ENCODE measurements at places on chromosomes 16 and 17.

- DNase-seq, result no peak
Observed at GRCh38 chr16:50588276-50588675, 40.1 kb downstream of the NKD1 start.

GRCh38 chr16:57600952-57601580 is 27.4 kb upstream of the ADGRG1 start:
- peak; percentile 9 for DNase-seq

- DNase-seq, result no peak
Observed at GRCh38 chr17:72603420-72604242, 482.8 kb downstream of the SOX9 start.

GRCh38 chr17:33651686-33652085 is 358.6 kb upstream of the ASIC2 start:
- no peak for DNase-seq

- DNase-seq, result no peak
Observed at GRCh38 chr16:52364500-52364899, 182.4 kb downstream of the TOX3 start.

GRCh38 chr16:17149904-17150483 is 320.8 kb downstream of the XYLT1 start:
- DNase-seq, result no peak

DNA sequence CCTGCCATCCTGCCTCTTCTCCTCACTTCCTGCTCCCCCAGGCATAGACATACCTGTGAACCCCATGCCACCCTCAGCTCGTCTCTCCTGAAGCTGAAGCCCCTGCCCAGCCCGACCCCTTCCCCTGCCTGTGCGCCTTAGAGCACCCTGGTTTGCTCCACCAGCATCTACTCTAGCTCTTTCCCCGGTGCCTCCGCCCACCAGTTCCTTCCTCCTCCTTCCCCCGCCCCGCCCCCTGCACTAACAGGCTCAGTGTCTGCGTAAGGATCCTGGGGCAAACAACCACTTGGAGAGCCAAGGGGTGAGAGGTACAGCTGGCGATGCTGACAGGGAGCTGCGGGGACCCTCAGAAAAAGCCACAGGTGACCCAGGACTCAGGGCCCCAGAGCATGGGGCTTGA is 1.9 kb downstream of the GPR142 start:
- DNase-seq, result peak; percentile 75

GRCh38 chr16:74322301-74322710 is 25.7 kb downstream of the PSMD7 start:
- DNase-seq, result no peak

- DNase-seq, result no peak
Observed at GRCh38 chr17:3645310-3645709, 8.8 kb downstream of the CTNS start.

DNA sequence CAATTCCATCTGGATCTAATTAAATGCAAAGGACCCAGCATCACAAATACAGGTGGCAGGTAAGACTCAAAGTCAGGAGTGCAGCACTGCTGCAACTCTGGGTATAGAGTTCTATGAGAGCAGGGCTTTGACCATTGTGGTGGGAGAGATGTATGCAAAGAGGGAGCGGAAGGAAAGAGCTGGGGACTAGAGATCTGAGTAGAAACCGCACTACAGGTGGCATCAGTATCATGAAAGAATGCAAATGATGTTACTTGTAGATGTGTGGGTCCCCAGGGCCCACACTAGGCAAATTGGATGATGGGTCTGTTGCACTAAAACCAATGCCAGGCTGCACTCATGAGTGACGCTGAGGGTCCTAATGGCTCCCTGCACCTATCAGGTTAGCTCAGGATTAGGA is 287.1 kb upstream of the ASIC2 start:
- no peak for DNase-seq

- peak; percentile 52 for DNase-seq
Observed at GRCh38 chr17:66255112-66255511, 25.9 kb upstream of the APOH start.

GRCh38 chr17:45061606-45062205 is 589 bp downstream of the NMT1 start:
- no peak for DNase-seq

DNA sequence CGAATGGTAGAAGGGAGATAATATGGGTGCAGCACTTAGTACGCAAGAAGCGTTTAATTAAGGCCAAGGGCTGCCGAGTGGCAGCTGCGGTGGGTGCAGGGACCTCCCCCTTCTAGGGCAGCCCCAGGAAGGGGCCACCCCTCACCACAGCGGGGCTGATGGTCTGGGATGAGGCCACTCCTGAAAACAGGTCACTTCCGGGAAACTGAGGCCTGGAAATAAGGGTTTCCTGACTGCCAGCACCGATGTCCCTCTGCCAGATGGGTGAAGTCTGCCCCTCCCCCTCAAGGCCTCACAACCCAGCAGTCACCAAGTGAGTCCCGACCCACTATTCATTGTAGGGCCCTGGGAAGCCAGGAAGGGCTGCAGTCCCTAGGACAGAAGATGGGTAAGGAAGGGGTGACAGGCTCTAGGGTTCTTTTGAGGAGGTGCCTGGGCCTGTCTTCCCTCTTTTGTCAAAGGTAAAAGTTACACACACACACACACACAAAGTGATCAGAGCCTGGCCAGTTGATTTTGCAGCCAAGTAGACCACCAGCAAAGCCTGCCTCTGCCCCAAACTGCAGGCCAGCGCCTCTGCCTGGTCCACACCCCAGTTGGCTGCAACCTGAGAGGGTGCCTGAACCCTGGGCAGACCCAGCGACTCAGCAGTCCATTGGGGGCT is 12.5 kb downstream of the SREBF1 start:
- DNase-seq, result no peak

DNA sequence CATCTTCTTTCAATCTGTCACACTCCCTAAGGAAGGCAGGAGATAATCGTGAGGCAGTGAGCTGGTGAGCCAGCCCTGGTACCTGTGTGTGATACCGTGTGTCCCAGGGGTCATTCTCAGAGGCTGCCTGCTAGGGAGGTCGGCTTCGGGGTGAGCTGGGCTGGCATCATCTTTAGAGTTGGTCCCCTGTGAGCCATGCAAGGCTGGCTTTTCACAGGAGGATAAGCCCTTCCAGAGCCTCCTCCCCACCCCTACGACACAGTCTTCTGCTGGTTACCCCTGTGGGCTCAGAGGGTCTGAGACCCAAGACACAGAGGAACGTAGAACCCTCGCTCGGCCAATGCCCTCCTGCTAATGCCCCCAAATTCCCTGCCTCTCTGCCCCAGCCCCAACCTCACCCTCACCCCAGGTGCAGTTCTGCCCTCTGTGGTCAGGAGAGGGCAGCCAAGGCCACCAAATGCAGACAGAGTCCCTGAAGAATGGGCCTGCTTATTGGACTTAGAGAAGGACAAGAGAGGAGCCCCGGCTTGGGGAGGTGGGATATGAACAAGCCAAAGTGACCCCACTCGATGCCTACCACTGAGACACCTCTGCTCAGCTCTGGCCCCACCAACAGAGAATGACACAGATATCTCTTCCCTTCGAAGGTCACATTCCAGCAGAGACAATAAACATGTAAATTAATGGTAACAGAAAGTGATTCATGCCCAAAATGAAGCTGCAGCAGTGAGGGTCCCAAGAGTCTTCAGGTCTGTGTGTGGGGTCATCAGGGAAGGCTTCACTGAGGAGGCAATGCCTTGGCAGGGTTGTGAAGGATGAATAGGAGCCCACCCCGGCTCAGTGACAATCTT is 80.8 kb upstream of the CCL1 start:
- DNase-seq, result peak; percentile 37

DNA sequence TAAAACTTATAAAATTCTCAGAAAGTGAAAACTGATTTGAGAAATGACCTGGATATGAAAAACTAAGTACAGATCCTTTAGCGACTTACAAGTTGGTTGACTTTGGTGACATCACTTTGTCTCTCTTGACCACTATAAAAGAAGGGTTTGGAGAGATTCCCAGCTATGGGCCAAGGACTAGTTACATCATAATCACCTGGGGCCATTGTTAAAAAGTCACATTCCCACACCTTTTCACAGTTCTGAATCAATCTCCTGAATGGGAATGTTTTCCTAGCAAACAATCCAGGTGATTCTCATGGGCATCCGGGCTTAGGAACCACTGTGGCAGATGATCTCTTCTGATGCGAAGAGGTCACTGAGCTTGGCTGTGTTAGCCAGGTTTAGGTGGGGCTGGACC is 620 bp upstream of the VWA3A start:
- no peak for DNase-seq

GRCh38 chr16:969508-970385 is 1.0 kb downstream of the LMF1 start:
- no peak for DNase-seq

GRCh38 chr17:71667661-71668060 is 453.2 kb upstream of the SOX9 start:
- DNase-seq, result no peak

DNA sequence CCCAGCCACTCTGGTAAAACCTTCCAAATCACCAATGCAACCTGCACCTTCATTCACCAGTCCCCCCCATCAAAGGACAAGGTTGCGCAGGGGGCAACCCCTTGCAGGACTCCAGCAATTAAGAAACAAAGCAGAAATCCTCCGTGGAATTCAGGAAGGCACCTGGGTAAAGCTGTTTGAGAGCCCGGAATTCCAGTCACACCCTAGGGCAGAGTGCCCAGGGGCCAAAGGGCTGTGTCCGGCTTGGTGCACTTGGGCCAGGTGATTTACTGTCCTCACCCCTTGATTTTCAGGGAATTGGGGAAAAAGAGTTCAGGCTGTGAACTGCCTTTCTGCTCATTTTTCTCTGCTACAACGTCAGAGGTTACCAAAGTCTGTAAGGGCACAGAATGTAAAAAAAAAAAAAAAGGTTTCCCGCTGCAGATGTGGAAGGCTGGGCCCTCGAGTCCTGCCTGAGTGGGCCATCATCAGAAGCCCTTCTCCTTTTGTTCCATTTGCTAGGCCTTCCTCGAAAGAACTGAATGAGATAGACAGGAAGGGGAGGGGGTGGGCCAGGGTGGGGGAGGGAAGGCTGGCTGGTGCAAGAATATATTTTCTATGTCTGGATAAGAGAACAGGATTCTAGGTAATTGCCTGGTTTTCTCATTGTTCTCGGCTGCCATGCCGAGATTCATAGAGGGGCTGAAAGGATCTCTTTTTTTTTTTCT is 266.5 kb upstream of the PSMD7 start:
- no peak for DNase-seq

DNA sequence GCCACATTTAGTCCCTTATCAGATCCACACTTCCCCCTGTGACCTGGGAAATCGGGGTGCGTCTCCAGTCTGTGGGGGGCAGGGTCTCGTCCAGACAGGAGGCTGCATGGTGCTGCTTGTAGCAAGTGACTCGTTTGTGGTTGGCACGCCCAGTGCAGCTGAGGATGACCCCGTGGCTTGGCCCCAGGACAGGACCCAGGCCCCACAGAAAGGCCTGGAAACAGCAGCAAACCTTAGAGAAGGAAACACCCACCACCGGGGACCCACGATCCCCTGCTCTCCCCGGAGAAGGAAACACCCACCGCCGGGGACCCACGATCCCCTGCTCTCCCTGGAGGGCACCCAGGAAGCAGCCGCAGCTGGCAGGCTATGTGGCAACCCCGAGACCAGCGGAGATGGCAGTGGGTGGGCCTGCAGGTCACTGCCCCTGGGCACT is 8.2 kb upstream of the C16orf95 start:
- no peak for DNase-seq

DNA sequence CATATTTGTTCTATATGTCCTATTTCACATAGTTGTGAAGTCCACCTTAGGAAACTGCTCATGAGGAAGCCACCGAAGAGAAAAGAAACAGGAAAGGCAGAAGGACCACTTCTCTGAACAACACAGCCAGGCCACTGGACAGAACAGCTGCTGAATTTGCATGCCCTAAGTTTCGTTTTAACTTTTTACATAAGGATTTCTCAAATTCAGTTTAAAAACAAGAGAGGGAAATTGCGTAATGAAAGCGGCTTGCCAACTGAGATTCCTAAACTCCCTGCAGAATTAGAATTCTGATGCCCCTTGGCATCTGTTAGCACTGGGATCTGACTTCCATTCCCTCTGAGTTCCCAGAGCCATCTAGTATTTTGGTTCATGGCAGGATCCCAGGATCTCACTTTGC is 5.0 kb upstream of the CCL8 start:
- no peak for DNase-seq

- DNase-seq, result no peak
Observed at GRCh38 chr16:57892447-57893096, 78.4 kb downstream of the CNGB1 start.

- no peak for DNase-seq
Observed at GRCh38 chr16:81804134-81804610, 25.1 kb downstream of the PLCG2 start.

- no peak for DNase-seq
Observed at GRCh38 chr17:18039535-18040260, 490 bp downstream of the GID4 start.

- no peak for DNase-seq
Observed at GRCh38 chr17:11950771-11951519, 46.3 kb downstream of the ZNF18 start.

DNA sequence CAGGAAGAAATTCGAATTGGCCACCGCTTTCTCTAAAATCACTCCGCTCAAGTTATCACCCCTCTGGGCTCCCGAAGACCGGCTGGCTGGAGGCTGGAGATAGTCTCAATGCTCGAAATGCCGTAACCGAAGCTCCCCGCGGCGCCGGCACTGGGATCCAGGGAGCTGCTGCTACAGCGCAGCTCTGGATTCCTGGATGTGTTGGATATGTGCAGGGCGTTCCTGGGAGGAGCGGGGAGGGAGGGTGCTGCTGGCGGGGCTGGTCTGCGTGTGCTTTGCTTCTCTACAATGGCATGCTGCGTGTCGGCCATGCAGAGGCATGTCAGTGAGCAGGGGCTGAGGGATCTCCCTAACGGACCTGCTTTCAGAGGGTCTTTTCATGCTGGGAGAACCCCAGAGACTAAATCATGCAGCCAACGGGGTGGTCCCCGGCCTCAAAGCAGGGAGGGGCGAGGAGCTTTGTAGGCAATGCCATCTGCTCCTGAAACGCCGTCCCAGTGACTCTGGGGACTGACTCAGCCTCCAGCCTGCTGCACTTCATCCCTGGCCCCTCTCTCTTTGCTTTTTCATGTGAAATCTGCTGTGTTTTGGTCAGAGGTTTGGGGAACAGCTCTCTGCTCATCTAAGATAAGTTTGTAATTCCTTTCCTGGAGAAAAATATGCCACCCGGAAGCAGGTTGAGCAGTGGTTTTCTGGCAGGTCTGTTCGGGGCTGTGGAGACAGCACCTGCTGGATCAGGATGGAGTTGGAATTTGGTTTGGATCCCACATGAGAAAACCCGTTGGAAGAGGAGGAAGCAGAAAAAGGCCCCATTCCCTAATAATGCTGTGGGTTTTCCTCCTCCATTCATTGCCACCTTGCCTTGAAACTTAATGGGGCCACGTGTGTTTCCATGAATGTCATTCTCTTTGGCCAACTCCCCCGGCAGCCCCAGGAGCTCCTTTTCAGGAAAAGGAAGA is 311.4 kb downstream of the SEC14L1 start:
- no peak for DNase-seq

DNA sequence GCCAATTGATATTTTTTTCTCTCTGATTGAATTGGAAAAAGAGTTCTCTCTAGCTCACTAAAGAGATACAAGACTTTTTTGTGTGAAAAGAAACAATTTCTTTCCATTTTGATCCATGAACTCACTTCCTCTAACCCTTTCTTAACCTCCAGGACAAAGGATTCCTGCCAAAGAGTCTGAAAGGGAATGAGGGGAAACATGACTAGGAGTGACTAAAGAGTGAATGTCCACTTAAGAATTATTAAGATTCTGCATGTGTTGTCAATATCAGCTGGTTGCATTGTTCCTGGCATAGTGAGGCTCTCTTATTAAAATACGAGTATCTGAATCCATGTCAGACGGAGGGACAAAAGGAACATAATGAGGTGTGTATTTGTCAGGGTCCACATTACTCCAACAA is 344.7 kb downstream of the GRIN2A start:
- DNase-seq, result no peak

GRCh38 chr17:33057564-33057963 is 65.9 kb downstream of the SPACA3 start:
- DNase-seq, result no peak

- peak; percentile 64 for DNase-seq
Observed at GRCh38 chr16:67528870-67529581, 397 bp downstream of the RIPOR1 start.
